Activated naive CD4-positive, alpha-beta T cell treated with anti-CD3 and anti-CD28 coated beads for 36 hours (primary cell): ENCODE measurements at places on chromosomes 4 and X. TPM values are rescaled to one million over a fixed set of nuclear protein-coding genes. Genes with fewer than 3 reads are reported as not detected.

- no peak for DNase-seq
Observed at GRCh38 chr4:102037566-102037965, 247.0 kb downstream of the BANK1 start.

DNA sequence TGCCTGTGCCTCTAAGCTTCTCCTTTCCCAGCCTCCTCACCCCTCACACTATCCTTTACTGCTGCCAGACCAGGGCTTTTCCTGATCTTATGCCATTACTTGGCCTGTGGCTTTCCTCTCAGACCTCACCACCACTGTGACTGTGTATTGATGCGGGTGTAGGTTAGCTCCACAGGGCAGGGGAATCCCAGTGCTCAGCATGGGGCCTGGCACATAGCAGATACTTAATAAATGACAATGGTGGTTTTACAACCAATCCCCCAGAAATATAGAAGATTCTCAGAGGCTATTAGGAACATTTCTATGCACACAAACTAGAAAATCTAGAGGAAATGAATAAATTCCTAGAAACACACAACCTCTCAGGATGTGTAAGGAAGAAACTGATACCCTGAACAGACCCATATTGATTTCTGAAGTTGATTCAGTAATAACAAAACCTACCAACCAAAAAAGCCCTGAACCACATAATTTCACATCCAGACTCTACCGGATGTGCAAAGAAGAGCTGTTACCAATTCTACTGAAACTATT lies 129.6 kb upstream of the QRFPR start:
- no peak for DNase-seq

DNA sequence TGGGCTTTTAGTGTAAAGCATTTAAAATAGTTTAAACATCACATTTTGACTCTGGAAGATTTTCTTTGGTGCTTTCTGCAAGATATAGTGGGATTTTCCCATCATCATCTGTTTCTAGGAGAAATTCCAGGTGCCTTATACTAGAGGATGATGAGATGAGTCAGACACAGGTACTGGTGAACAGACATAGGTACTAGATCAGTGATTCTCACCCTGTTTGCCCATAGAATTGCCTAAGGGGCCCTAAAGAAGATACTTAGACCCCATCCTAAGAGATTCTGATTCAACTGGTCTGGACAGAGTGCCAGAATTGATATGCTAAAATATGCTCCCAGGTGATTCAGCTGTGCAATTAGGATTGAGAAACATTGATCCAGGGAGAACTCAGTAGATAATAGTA lies 9.7 kb downstream of the TSPAN7 start:
- no peak for DNase-seq

GRCh38 chr4:189049682-189050081 lies 891.0 kb upstream of the FRG1 start:
- no peak for DNase-seq

GRCh38 chr4:158159054-158159717 lies 13.6 kb downstream of the GASK1B start:
- no peak for DNase-seq

DNA sequence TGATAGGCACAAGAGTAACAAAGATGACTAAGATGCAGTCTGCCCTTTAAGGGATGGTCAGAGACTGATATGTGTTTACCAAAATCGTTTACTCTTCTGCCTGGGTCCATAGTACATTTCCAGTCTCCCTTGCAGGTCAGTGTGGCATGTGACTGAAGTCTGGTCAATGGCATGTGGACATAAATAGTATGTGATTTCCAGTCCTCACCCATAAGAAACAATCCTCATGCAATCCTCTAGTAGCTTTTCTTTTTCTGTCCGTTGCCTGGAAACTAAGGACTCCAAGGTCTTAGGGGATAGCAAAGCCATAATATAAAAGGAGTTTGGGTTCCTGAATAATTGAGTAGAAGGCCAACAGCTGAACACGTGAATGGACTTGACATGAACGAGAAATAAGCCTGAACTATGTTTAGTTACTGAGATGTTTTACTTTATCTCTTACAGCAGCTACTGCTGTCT lies 1.1 kb downstream of the SLC9B2 start:
- no peak for DNase-seq

GRCh38 chr4:180518906-180519305 lies 1724.3 kb upstream of the TENM3 start:
- DNase-seq, result no peak

GRCh38 chr4:169491211-169491610 lies 121.2 kb downstream of the NEK1 start:
- DNase-seq, result no peak

DNA sequence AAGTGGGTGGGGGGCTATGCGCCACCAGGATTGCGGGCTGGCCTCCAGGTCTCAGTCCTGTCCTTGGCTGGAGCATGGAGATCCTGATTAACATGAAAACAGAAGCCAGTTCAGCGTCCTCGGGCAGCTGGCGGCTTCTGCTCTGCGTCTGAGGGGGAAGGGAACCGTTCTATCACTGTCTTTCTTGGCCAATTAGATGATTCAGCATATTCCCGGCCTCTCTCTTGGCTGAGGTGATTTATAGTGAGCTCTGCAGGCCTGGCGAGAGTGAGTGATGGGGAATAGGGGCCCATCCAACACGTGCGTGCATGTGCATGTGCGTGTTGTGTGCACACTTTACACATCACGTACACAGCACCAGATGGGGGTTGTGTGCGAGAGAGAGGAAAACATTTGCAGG lies 145.8 kb upstream of the ATP6AP2 start:
- DNase-seq, result no peak

- DNase-seq, result no peak
Observed at GRCh38 chr4:126778348-126778747, 854.4 kb upstream of the INTU start.

- no peak for DNase-seq
Observed at GRCh38 chr4:64718091-64718490, 308.8 kb upstream of the TECRL start.

DNA sequence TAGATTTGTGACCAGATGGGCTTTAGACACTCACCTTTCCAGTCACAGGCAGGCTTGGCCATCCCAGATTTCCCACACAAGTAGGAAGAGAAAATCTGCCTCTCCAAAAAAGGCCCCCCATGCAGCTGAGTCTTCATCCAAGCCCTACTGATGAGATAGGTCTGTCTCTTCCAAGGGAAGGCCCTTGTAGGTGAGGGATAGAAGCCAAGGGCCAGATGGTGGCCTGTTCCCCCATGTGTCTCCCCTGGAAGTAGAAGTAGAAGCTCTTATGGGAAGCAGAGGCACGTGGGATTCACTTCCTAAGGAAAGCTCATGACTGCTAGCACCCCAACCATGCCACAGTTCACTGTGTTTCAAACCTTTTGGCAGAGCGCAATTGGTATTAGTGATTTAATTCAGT lies 81.5 kb downstream of the REPS2 start:
- no peak for DNase-seq

- DNase-seq, result no peak
Observed at GRCh38 chr4:124132161-124132560, 580.4 kb downstream of the ANKRD50 start.

GRCh38 chrX:23815376-23815775 lies 32.4 kb downstream of the SAT1 start:
- no peak for DNase-seq

DNA sequence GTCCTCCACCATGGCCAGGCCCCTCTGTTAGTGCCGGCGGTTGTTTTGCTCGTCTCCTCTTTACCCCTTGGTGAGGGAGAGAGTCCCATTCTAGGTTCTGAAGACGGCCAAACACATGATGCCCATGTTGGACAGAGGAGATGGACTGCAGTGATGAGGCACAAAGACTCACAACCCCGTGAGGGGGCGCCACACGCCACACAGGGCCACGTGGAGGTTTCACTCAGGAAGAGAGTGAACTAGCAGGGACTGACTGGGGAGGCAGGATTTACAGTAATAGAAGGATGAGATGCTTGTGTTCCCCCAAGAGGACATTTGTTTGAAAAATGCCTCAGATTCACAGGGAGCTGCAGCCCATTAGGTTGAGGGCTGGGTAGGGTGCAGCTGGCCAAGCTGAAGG lies 655.3 kb upstream of the FRG1 start:
- DNase-seq, result no peak

GRCh38 chr4:35556387-35556786 lies 687.9 kb downstream of the ARAP2 start:
- no peak for DNase-seq

DNA sequence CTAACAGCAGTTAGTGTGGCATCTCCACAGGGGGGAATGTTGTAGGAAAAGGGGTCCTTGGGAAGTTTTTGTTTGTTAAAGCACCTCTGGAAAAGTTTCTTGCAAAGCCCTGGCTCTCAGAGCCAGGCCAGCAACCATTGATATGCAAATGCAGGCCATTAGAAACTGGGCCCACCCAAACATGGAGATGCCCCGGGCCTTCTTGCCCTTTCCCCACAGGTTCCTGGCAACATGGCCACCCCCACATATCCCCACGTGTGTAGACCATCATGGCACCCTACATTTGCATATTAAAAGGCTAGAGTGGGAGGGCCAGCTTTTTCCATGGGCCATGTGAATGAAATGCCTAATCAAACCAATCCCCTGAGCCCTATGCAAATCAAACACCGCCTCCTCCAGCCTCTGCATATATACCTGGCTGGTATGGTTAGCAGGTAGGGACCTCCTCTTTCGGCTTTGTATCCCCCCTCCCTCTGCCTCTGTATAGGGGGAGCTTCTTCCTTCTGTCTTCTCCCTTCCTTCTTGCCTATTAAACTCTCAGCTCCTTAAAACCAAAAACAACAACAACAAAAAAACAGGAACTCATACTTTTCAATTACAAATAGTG lies 44.0 kb upstream of the ZCCHC13 start:
- no peak for DNase-seq

GRCh38 chr4:154489558-154490233 lies 1.9 kb downstream of the DCHS2 start:
- DNase-seq, result no peak

DNA sequence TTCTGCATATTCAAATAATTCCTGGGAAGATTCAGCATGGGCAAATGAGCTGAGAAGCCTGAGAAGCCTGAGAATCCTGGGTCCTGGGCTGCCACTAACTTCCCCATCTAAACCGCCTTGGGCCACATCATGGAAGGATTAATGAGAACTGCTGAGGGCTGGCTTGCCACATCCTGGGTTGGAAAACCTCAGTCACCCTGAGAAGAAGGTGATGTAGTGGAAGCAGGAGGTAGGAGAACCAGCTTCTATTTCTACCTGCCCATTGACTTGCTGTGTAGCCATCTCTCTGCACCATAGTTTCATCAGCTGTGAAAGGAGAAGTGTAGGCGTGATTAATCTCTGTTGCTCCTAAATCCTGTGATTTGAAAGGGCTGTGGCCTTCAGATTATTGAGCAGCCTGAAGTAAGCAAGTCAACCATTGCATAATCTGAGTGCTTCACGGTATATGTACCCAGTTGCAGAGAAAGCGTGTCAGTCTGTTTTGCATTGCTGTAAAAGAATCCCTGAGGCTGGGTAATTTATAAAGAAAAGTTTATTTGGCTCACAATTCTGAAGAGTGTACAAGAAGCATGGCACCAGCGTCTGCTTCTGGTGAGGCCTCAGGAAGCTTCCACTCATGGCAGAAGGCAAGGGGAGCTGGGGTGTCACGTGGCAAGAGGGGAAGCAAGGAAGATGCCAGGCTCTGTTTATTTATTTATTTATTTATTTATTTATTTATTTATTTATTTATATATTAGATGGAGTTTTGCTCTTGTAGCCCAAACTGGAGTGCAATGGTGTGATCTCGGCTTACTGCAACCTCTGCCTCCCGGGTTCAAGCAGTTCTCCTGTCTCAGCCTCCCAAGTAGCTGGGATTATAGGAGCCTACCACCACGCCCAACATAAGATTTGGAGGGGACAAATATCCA lies 140.9 kb upstream of the ATP6AP2 start:
- no peak for DNase-seq

GRCh38 chr4:7546152-7546808 lies 111.5 kb upstream of the PSAPL1 start:
- no peak for DNase-seq

DNA sequence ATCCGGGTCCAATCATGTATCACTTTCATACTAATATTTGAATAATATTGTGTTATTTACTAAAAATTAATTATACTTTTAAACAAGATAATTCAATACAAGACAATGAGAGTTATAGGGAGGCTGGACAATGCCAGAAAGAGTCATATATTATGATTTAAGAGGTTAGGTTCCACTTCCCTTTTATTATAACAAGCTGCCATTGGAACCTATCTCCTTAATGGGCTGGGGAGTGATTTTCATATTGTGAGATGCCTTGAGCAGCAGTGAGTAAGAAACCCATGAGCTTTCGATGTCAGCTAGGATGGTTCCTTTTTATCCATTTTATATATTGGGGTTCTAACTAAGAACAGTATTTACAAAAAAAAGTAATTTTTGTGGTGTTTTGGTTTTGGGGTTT lies 91.8 kb downstream of the MAB21L2 start:
- DNase-seq, result no peak

DNA sequence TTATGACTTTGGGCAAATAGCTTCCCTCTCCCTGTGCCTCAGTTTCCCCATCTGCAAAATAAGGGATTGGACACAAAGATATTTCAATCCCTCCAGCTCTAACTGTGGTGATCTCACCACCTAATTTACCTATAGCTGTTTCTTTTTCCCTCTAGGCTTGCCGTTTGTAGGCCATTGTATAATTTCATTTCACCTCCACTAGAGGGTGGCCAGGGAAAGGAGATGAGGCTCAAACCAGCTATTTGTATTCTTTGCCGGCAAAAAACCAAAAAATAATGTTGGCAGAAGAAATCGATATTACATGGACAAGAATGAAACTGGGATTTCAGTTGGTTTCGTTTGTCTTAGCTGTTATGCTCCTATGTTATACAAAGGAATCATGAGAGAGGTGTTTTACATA lies 36.1 kb upstream of the DOCK11 start:
- peak; percentile 37 for DNase-seq

DNA sequence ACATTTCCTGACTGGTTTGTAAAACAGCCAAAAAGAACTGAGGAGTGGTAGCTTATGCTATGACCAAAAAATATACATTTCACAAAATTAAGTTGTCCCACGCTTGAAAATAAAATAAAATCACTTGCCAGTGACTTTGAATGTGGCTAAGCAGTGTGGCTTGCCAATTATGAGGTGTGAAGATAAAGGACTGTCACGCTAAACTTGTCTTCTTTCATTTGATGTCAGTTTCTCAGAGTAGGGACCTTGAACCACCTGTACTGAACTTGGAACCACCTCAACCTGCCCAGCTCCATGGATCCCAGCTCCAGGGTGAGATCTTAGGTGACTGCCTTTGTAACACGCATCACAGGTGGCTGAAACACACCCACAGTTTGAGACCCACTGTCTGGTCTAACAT lies 113.7 kb upstream of the TBL1X start:
- no peak for DNase-seq

DNA sequence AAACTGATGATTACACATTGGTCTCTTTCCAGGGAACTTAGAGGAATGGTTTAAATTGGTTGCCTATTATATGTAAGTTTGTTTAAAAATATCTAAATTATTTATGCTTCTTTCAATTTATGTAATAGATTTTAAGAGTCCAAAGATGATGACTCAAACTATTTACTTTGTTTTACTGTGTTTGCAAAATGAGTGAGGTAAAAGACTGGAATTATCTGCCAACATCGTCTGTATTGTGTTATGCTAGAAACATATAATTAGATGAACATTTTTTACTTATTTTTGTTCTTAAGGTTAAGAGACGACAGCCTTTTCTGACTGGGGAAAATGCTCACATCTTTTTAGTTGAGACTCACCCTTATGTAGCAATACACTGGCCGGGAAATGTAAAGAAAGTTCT lies 51.1 kb upstream of the SYTL5 start:
- DNase-seq, result no peak

Gene CFI
- total RNA-seq, result not detected

Gene PRDM8
- total RNA-seq, result 0.35 TPM

Gene TTC29
- not detected for total RNA-seq

Gene TMEM150C
- total RNA-seq, result not detected

Gene MFAP3L
- 0.74 TPM for total RNA-seq

Gene HSFX4
- total RNA-seq, result not detected

Gene COPS4
- total RNA-seq, result 38.6 TPM

Gene DSPP
- not detected for total RNA-seq

Gene IL13RA2
- not detected for total RNA-seq

Gene SHROOM4
- not detected for total RNA-seq
